Liver (tissue), 10 donors: ENCODE measurements at places on chromosomes 1 and 21.

GRCh38 chr1:236890152-236891056, 95.3 kb downstream of the MTR start:
- no peak overlapping the region for H3K4me3 ChIP-seq
- no peak for DNase-seq
- peaks cover 29% of the 10 kb centered on the region for H3K36me3 ChIP-seq
- no peaks in the 10 kb centered on the region for H3K4me1 ChIP-seq
- H3K27ac ChIP-seq = no peak overlapping the region

DNA sequence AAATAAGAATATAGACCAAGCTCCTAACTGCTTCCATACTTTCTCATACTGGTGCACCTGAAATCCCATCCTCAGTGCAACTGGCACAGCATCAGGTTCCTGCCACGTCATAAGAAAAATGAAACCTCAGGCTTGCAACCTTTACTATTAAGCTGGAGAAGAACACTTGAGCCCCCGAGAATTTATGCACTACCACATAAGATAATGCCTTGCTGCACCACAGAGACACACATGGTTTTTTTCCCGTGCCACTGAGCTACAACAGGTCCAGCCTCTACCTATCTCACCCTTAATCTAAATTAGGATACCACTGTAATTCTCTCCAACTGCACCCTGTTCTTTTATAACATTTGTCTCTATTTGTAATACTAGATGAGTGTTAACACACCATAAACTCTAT, 174.5 kb downstream of the DENND1B start:
- no peak overlapping the region for H3K4me3 ChIP-seq
- DNase-seq = no peak

DNA sequence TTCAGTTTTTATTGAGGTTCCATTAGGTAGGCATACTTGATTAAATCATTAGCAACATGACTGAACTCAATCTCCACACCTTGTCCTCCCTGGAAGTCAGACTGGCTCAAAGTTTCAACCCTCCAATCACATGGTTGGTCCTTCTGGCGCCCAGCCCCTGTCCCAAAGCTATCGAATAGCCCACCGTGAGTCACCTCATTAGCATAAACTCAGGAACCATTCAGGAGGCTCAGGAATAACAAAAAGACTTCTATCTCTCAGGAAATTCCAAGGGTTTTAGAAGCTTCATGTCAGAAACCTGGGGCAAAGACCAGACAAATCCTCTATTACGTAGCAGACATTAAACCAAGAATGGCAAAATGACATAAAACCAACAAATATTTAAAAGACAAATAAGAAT, 78.6 kb downstream of the RGS2 start:
- H3K4me1 ChIP-seq = no peaks in the 10 kb centered on the region
- no peaks in the 10 kb centered on the region for H3K36me3 ChIP-seq
- no peak for DNase-seq
- no peaks in the 10 kb centered on the region for H3K27me3 ChIP-seq
- no peak overlapping the region for H3K27ac ChIP-seq

DNA sequence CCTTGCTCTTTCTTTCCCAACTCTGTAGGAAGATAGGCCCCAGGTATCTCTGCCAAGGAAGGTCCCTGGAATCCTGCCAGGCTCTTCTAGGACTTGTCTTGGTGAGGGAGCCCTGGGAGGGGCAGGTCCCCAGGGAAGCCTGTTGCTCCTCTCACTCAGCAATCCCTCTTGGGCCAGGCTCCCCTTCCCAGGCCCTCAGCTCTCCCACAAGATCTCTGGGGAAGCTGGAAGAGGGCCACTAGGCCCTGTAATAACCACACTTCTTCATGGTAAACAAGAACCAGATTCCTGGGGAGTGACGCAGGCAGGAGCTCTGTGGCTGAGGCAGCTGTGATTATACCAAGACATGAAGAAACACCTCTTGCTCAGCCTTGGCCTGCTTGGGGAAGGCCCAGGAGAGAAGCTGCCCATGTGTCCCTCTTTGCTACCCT, 9.9 kb upstream of the MAPKAPK2 start:
- no peaks in the 10 kb centered on the region for H3K27me3 ChIP-seq
- no peaks in the 10 kb centered on the region for H3K36me3 ChIP-seq
- H3K4me1 ChIP-seq = no peaks in the 10 kb centered on the region
- no peak overlapping the region for H3K27ac ChIP-seq
- H3K4me3 ChIP-seq = no peak overlapping the region

DNA sequence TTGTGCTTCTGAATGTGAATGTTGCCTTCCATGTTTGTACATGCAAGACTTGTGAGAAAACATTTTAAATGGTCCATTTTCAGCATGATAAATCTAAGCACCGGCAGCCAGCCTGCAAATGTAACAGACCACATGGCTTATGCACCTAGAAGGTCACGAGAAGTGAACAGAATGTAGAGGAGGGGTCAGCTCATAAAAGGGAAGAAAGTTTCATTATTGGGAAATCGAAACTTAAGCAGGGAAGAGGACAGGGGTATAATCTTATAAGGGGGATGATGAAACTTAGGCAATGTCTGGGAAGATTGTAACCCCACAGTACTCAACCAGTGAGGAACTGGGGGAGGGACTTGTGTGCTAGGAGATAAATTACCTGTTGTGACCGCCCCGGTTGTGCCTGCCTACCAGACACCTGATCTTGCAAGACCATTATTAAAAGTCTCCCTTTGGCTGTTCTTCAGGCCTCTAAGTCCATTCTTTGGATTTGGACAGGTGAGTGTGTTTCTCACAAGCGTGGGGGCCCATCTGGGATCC, 37.7 kb upstream of the VN1R5 start:
- H3K36me3 ChIP-seq = no peaks in the 10 kb centered on the region
- DNase-seq = no peak
- H3K27me3 ChIP-seq = no peaks in the 10 kb centered on the region
- H3K27ac ChIP-seq = no peak overlapping the region
- H3K4me3 ChIP-seq = no peak overlapping the region
